ENCODE measurements at places on chromosomes 1 and 21.

DNA sequence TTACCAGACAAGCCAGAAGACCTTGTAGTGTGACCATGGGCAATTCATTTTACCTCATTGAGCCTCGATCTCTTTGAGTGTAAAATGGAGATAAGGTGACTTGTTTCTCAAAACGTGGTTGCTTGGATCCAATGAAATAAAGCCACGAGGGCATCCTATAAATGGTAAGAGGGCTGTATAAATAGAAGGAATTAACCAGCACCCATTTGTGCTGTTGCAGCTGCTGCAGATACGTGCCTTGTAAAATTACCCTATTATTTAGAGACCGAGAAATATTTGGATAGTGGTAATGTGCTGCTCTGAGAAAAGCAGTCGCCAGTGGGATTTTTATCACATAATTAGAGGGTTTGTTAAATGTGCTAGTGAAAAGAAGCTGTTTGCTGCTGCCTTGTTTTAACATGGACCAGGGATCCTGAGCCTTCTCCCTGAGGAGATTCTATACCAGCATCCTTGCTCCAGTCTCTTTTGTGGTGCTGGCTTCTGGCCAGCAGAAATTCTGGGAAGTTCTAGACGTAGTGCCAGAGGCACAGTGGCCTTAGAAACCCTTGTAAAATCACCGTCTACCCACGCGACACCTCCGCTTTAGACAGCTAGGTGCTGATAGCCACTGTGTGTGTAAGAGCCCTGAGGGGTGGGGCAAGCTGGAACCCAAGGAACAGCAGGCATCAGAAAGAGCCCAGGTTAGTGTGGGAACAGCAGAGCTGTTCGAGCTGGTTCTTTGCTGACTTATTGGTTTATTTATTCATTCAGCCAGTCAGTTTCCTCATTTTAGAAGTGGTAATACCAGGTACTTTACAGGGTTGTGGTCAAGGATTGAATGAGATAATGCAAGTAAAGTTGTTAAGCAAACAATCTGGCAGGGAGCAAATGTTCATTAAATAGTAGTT lies 137.5 kb downstream of the NOS1AP start:
- DNase-seq = peak; percentile 18

DNA sequence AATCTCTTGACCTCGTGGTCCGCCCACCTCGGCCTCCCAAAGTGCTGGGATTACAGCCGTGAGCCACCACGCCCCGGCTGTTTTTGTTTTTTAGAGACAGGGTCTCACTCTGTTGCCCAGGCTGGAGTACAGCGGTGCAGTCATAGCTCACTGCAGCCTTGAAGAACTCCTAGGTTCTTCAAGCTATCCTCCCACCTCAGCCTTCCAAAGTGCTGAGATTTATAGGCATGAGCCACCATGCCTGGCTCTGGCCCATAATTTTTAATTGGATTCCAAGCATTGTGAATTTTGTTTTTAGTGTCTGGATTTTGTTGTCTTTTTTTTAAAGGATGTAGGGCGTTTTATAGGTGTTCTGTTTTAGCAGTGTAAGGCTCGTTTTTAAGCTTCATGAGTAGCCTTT lies 28.6 kb upstream of the TXLNA start:
- no peak for DNase-seq

- no peak for DNase-seq
Observed at GRCh38 chr21:30818837-30819610, 6.0 kb upstream of the KRTAP8-1 start.

GRCh38 chr1:30008372-30008997 lies 714.9 kb downstream of the MATN1 start:
- no peak for DNase-seq

GRCh38 chr1:212234431-212235395 lies 50.5 kb upstream of the PPP2R5A start:
- no peak for DNase-seq

GRCh38 chr1:87926131-87926830 lies 597.6 kb downstream of the LMO4 start:
- no peak for DNase-seq

GRCh38 chr1:38860454-38860795 lies 853 bp upstream of the RRAGC start:
- DNase-seq = no peak

DNA sequence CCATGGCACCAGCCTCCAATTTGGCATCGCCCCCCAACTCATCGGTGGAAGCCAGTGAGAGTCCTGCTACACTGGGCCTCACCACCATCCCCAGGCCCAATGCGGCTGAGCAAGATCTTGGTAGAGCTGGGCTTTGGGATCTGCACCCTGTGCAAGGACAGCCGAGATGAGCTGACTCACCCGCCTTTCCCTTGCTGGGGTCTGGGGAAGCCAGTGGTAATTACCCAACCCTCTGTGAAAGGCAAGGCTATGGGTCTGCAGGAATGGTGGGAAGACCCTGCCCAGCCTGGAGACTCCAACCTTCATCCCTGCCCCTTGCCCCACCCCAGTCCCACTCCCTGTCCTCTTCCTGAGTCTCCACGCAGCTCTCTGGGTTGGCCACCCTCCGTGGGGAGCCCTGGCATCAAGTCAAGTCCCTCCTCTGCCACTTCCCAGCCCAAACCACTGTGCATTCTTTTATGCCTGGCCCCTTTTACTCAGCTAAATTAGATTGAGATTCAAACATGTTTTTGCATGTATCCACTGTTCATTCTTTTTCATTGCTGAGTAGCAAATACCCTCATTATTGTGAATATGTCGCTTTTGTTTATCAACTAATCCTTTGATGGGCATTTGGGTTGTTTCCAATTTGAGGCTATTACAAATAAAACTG lies 8.8 kb downstream of the SMCP start:
- no peak for DNase-seq

GRCh38 chr1:240126821-240127220 lies 35.1 kb downstream of the FMN2 start:
- DNase-seq = no peak

DNA sequence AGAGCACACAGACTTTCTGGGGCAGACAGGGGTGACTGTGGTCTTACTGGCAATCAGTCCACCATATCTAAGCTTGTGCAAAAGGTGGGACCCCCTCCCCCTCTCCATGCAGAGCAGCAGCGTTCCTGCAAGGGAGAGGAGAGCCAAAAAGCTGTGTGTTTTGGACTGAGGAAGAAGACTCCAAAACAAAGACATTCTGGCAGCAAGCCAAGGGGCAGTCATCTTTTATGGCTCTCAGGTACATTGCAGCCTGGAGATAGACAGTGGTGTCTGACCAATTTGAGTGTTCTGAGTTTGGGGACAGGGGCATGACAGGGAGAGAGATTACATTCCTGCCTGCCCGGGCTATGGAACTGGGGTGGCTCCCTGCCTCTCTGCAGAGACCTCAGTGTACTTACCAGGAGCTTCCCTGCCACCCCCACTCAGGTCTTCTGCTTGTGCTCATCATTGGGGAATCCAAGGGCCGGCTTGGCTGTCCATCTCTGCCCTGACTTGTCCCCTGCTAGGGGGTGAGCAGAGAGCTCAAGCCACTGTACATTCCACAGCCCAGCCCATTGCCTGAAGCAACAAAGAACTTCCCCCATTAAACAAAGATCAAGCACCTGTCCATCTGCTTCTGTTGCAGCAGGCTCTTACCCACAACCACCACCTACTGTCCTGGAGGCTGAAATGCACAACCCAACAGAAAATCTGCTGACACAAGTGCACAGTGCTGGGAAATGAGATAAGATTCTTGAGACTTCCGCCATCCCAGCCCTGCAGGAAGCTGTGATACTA lies 131.1 kb downstream of the EVI5 start:
- DNase-seq = no peak

- no peak for DNase-seq
Observed at GRCh38 chr1:64594446-64594845, 124.5 kb downstream of the CACHD1 start.

DNA sequence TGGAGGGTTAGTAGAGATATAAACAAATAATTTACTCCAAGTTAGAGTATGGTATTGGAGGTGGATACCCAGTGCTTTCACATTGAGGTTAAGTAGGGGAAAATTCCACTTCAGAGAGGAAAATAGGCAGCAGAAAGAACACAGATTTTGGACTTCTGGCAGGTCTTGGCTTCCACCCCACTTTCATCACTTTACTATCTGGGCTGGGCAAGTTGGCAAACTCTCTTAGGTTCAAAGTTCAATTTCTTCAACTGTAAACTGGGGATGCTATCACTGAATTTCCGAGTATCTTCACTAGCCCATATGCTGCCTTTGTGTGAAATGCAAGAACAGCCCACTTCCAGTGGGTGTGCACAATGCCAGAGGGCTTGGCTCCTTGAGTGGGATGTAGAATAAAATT lies 214.9 kb downstream of the GABPA start:
- DNase-seq = no peak

DNA sequence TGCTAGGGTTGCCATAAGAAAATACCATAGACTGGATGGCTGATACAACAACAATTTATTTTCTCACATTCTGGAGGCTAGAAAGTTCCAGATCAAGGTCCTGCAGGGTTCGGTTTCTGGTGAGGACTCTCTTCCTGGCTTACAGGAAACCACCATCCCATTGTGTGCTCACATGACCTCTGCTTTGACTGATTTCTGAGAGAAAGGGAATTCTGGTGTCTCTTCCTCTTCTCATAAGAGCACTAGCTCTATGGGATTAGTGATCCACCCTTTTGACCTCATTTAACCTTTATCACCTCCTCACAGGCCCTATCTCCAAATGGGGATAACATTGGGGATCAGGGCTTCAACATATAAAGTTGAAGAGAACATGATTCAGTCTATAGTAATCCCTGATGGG lies 47.5 kb downstream of the MRPL39 start:
- no peak for DNase-seq

DNA sequence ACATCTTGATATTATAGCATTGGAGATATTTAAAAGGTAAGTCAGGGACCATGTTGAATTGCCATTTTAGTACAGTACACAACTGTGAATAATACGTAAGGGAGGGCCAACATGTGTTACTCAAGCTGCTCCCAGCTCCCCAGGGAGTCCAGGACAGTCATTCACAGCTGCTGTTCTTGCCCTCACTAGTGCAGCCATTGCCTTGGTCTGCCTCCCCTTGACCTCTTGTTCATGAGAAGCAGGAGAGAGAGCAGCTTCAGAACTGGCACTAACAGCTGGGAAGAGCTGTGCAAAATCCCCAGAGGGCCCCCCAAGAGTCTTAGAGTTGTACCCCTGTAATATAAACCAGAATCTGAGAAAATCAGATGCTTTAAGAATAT lies 16.4 kb downstream of the TCEANC2 start:
- no peak for DNase-seq

GRCh38 chr1:207202480-207202879 lies 98.4 kb downstream of the C4BPA start:
- DNase-seq = no peak

DNA sequence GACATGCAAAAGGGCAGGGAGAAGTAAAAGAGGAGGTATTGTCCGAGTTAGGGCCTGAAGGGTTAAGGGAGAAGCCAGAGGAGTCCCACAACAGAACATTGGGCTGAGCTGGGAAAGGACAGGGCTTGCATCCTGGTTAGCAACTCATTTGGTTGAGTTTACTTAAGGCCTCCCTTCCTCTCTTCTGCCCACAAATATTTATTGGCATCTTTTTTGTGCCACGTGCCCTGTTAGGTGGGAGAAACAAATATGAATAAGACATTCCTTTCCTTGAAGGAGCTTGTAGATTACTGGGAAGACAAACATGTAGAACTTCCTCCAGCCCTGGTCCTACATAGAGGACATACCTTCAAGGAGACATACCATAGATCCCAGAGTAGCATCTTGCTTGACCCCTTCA lies 53.0 kb upstream of the PRELP start:
- no peak for DNase-seq

DNA sequence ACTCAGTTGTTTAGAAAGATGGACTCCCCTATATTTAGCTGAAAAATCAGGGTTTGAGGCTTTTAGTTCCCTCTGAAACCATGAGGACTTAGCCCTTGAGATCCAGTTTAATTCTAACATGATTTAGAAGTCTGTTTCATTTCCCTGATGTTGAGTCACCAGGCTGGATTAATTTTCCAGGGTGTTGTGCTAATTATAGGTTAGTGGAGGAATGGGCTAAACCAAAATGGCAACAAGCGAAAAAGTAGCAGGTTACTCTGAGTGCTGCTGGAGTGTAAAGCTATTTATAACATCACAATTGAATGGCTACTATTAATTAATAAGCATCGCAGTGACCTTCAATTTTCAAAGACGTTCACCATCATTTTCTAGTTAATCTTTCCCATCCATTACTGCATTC lies 15.5 kb upstream of the USP24 start:
- peak; percentile 21 for DNase-seq

GRCh38 chr1:198143797-198144196 lies 13.0 kb upstream of the NEK7 start:
- no peak for DNase-seq

DNA sequence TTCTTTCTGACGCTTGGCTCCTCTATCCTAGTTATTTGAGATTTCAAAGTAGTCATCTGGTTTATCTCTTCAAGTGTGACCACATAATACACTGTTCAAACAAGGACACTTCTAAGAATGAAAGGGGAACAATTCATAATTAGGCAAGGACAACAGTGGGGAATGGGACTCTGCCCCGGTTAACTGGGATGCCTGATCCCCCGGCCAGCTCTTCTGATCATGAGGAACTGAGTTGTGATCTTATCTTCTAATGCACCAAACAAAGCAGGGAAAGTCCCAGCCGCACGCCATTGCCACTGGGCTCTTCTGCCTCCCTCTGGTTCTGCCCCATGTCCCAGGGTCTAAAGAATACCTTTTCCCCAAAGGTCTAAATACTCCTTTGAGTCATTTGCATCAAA lies 158.2 kb upstream of the IRF2BP2 start:
- no peak for DNase-seq

DNA sequence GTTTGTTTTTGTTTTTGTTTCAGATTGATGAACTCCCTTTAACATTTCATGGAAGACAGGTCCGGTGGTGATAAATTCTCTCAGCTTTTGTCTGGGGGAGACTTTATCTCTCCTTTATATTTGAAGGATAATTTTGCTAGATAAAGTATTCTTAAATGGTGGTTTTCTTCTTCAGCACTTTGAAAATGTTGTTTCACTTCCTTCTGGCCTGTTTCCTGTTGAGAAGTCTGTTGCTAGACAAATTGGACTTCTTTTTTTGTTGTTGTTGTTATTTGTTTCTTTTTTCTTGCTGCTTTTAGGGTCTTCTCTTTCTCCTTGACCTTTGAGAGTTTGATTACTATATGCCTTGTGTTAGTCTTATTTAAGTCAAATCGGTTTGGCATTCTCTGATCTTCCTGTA lies 50.8 kb downstream of the CRP start:
- no peak for DNase-seq

GRCh38 chr1:161017756-161018630 lies 3.0 kb downstream of the F11R start:
- no peak for DNase-seq

DNA sequence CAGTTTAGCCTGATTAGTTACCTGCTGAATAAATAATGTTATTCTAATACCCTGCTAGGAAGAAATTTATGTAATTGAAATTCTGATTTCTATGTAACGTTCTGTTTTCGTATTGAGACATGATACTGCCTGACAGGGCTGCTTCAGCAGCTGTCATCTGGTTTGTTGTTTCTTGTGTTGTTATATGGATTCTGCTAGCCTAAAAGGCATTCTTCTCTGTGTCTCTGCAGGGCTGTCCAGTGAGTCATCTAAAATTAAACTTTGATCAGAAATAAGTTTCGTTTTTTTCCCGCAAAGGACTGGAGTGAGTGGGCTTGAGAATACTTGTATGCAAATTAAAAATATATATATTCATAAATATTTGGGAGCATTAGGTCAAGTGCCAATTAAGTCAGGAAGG lies 93.0 kb downstream of the DYRK1A start:
- no peak for DNase-seq

- DNase-seq = no peak
Observed at GRCh38 chr1:214989341-214989740, 93.2 kb upstream of the KCNK2 start.

GRCh38 chr1:113248494-113248893 lies 141.8 kb upstream of the MAGI3 start:
- DNase-seq = no peak

- no peak for DNase-seq
Observed at GRCh38 chr1:226980122-226980560, 40.0 kb downstream of the COQ8A start.

All from heart right ventricle (tissue), 16 donors.